ENCODE measurements at places on chromosomes 1 and 21.
A peak's percentile ranks its signal among the peaks of the same experiment; 100 is the strongest.

- no peak for DNase-seq
These were observed 42.0 kb upstream of the LHX8 start for GRCh38 chr1:75092141-75092540.

GRCh38 chr1:208885650-208886049 is 641.5 kb upstream of the PLXNA2 start:
- no peak for DNase-seq

DNA sequence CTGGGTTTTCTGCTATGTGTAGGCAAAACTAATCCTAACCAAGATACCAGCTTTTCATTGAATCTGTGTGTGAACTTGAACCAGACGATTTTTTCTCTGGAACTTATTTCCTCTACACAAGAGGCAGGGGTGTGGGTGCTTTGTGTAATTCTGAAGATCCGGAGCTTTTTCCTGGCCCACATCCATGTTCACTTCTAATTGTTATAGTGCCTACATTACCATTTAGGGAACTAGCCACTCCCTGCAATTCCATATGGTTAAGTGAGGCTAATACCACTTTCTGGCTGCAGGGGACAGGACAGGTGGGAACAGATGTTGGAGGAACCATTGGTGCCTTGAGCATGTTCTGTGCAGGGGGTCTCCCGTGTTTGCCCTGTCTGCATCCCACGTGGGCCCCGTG is 83.4 kb upstream of the FMN2 start:
- no peak for DNase-seq

DNA sequence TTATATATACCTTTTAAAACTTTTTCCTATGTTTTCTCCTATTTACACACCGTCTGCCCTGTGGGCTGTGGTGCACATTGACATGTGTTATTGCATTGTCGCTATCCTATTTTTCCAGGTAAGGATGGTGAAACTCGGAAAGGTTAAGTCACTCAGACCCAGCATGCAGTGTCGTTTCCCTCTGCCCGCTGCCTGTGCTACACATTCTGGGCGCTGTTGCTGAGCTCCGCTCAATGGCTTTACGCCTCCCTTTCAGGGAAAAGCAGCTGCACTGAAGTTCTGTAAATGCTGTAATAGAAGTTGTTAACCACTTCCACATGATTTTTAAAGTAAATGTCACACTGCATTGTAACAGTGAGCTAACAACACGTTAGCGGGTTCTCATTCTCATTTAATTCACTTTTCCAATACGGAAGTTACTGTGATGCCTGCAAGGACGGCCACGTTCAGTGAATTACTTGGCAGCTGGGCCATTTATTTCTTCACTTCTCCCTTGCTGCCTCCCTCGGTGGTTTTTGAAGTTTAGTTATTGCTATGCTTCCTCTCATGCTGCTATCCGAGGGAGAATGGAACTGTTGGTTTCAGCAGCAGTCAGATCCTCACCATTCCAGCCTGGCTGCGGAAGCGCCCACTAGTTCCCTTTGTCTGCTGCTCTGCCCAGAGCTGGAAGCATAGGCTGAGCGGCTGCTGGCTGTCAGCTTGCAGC is 288.7 kb downstream of the SPATA17 start:
- DNase-seq = no peak

DNA sequence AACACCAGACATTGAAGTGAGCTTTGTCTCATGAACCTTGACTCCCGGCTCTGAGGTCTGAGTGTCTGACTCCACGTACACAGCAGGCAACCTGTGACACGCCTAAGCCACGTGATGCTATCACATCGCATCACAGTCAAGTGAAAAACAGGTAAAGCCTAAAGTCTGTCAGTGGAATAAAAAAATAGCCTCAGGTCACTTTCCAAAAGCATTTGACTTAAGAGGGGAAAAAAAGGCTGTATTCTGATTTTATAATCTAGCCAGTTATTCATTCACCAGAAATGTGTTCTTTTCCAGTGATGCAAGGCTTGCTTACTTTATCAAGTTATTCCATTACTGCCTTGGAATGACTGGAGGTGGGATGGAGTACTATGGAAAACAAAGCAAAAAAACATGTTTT is 163.2 kb upstream of the HMCN1 start:
- no peak for DNase-seq

DNA sequence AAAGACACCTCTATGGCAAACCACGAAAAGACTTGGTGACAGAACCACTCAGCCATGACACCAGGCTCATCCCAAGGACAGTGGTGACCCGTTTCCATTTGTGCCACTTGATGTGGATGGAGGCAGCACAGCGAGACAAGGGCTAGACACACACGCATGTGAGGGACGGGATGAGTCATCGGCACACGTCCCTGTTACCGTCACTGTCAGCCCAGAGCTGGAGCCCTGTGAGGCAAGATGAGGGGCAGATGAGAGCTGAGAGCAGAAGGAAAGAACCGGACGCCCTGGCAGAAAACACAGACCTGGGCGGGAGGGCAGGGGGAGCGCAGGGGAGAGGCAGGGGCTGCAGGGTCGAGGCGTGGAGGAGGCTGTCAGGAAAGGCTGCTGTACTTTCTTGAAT is 57.8 kb downstream of the SIK1 start:
- no peak for DNase-seq

GRCh38 chr1:41728403-41729202 is 190.1 kb downstream of the HIVEP3 start:
- DNase-seq = peak; percentile 23

GRCh38 chr1:32997381-32997891 is 32.8 kb upstream of the RNF19B start:
- DNase-seq = no peak

DNA sequence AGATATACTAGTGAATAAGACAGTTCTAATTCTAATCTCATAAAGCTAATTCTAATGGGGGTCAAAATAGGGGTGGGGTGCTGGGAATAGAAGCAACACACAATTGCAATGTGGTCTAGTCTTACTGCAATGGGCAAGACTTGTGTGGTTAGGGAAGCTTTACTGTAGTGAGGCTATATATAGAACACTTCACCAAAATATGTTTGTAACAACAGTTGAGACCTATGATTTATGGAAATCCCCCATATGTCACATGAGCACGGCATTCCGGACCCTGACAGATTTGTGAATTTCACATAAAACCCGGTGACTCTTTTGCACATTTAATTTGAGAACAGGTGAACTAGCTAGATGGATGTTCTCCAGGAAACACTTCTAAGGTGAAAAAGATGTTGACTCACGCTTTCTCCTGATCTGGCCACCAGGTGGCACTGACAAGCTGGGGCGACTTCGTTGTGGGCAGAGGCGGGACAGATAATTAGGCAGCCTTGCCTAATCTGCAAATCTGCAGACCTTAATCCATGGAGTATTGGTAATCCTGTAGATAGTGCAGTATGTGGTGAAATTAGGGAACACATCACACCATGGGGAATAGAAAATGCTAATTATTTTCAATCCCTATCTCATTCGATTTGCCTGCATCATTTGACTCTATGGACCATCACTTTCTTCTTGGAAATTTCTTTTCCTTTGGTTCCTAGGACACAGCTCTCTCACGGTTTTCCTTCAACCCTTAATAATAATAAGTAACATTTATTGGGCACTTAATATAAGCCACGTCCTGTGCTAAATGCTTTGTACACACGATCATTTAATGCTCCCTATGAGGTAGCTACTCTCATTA is 37.7 kb downstream of the KIAA0040 start:
- peak; percentile 74 for DNase-seq

DNA sequence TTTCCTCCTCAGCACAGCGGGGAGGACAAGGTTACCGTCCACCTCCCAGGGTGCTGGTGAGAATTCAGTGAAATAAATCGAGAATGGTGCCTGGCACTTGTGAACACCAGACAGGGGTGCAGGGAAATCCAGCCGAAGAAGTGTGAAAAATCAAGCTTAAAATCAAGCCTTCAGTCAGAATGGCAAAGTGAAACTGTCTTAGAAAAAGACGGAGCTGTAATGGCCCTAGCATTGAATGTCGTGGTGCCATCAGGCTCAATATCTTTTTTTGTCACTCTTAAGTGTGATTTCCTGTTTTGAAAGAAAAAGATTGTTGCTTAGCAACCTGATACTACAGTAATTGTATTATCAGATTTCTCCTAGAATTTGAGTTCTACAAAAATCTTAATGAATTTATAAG is 22.1 kb downstream of the EDARADD start:
- no peak for DNase-seq

GRCh38 chr1:221276896-221277409 is 397.7 kb downstream of the HLX start:
- DNase-seq = no peak

GRCh38 chr1:227949954-227950734 is 2.4 kb upstream of the WNT9A start:
- DNase-seq = no peak

- DNase-seq = no peak
These were observed 11.8 kb downstream of the TP73 start for GRCh38 chr1:3663999-3664699.

GRCh38 chr1:31723828-31724359 is 20.1 kb upstream of the COL16A1 start:
- DNase-seq = peak; percentile 42

- no peak for DNase-seq
These were observed 54.8 kb upstream of the NRDC start for GRCh38 chr1:51933344-51933743.

DNA sequence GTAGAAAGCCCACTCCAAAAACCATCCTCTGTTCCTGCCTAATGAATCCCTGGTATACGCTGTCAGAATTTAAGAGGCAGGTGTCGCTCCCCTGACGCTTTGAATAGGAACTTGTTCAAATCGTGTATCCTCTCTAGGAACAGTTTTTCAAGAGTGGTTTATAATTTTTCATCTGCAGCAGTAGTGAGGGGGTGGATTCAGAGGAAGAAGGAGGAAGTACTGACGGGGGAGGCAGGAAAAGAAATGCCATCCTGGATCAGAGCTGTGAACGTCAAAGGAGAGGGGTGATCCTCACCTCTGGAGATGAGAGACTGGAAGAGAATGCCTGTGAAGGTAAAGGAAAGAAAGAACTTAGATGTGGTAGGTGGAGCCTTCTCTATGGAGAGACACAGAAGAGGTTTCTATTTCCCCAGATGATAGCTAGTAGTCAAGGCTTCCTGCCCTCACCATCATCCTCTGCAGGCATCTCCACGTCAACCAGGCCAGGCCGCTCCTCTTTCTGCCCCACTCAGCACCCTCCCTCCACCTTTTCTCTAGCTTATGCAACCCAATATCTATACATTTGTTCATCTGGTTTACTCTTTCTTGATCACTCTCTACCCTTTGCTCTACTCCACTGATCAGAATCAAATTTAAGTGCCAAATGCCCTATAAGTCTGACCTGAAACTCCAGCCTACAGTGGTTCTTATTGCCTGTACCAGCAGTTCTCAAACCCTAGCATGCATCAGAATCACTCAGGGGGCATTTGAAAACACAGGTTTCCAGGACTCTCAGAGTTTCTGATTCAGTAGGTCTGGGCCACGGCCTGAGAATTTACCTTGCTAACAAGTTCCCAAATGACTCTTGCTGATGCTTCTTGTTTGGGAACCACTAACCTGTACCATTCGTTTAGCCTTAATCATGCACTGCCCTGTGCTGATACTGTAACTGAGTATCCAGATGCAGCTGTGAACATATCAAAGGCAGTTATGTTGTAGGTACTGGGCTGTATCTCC is 13.1 kb upstream of the BCL9 start:
- no peak for DNase-seq

- DNase-seq = no peak
These were observed 100.0 kb upstream of the HNRNPU start for GRCh38 chr1:244964112-244964971.

DNA sequence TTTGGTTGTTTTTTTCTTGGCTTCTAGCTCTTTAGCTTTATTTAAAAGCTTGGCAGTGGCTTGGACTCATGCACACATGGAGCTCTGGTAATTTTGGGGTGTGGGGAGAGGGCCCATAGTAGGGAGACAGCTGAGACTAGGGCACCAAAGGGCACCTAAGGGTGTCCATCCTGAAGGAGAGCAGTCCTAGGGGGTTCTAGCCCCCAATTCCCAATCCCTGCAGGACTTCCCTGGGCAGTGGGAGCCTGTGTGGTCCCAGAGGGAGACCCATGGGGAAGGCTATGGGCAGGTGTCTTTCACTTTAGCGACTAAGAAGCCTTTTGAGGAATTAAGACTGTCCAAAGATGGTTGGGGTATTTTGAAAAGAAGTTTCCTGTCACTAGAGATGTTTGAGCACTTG is 6.9 kb downstream of the CYP4B1 start:
- DNase-seq = no peak

DNA sequence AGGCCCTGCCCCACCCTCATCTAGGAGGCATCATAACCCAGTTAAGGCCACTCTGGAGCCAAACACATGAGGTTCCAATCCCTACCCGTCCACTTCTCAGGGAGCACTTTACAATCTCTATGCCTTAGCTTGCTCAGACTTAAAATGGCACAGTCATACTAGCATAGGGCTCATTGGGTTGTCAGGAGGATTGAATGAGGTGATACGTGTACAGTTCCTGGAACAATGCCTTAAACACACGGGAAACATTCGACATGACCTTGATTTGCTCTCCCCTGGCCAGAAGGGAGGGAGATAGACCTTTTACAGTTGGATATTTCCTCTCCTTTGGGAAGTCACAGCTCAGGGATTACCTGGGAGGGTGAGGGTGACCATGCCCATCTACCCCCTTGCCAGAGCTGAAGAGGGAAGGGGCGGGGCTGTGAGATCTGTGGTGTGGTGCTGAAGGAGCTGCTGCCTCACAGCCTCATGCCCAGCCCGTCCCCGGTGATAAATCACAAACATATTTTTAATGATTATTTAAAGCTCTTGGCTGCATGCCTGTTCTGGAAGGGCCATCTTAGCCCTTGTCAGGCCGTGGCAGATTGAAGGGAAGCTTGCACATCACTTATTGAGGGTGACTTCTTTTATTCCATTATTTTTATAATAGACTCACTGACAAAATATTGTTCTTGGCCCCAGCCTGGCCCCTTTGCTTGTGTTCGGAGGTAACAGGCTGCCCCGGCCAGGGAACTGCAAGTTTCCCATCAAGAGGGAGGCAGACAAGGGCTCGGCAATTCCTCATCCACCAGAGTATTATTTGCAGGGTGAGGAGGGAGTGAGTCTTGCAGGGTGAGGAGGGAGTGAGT is 83.4 kb downstream of the FOXD2 start:
- DNase-seq = no peak

GRCh38 chr1:93749894-93750301 is 68.3 kb upstream of the BCAR3 start:
- DNase-seq = no peak

Measured in stimulated activated CD4-positive, alpha-beta T cell treated with anti-CD3 and anti-CD28 coated beads, TNF-alpha, amount 100 ng/mL, for 24 hours (primary cell).